ENCODE measurements at places on chromosomes 1 and 21.

- no peak for DNase-seq
Measured at GRCh38 chr1:236284291-236284721, 2.5 kb upstream of the ERO1B start.

- no peak for DNase-seq
Measured at GRCh38 chr1:170692866-170693575, 29.1 kb downstream of the PRRX1 start.

- no peak for DNase-seq
Measured at GRCh38 chr21:41219498-41220207, 51.7 kb downstream of the BACE2 start.

- DNase-seq: no peak
Measured at GRCh38 chr1:237041795-237042525, at the start of gene RYR2. RYR2 (plus strand) TSS chr1:237042184; CDS start chr1:237042522, 338 bp downstream.

DNA sequence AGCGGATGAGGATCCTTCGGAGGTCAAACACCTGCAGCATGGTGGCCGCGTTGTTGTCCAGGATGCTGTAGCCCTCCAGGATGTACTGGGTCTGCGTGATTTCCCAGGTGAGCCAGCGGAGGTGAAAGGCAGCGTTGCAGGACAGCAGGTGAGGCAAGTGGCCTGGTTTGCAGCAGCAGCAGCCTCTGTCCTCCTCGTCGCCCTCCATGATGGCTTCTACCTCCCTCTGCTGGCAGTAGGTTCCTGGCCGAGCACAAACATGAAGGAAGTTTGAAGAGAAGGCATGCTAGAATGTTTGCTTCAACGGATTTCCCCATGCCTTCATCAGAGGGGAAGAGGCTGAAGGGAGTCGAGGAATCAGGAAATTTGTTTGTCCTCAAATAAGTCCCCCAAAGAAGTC, 74.7 kb downstream of the NTPCR start:
- DNase-seq: no peak

- no peak for DNase-seq
Measured at GRCh38 chr1:224266105-224266914, 63.7 kb downstream of the NVL start.

- DNase-seq: no peak
Measured at GRCh38 chr21:40047993-40048730, 180.9 kb downstream of the PCP4 start.

DNA sequence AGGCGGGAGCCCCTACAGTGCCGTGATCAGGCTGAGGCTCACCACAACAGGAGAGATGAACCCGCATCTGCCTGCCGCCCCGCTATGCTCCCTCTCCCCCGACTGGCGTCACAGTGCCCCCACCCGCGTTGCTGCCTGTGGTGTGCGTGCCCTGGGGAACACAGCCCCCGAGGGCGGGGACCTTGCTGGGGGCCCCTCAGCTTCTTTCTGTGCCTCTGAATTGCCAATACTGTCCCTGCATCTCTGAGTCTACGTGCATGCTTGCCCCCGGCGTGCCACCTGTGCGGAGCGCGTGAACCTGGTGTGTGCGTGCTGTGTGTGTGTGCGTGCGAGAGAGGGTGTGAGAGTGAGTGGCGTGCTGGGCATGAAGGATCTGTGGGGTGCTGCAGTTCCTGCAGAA, 10.3 kb downstream of the PARS2 start:
- no peak for DNase-seq

GRCh38 chr21:41147096-41147978, 20.6 kb upstream of the BACE2 start:
- DNase-seq: no peak

- DNase-seq: no peak
Measured at GRCh38 chr1:87778896-87779295, 450.2 kb downstream of the LMO4 start.

GRCh38 chr21:33674226-33674625, 31.9 kb downstream of the ITSN1 start:
- DNase-seq: no peak

- DNase-seq: no peak
Measured at GRCh38 chr1:19160831-19161230, 49.2 kb downstream of the UBR4 start.

- no peak for DNase-seq
Measured at GRCh38 chr1:10740123-10740522, 56.3 kb downstream of the CASZ1 start.

- no peak for DNase-seq
Measured at GRCh38 chr1:155170806-155171205, 2.3 kb downstream of the KRTCAP2 start.

DNA sequence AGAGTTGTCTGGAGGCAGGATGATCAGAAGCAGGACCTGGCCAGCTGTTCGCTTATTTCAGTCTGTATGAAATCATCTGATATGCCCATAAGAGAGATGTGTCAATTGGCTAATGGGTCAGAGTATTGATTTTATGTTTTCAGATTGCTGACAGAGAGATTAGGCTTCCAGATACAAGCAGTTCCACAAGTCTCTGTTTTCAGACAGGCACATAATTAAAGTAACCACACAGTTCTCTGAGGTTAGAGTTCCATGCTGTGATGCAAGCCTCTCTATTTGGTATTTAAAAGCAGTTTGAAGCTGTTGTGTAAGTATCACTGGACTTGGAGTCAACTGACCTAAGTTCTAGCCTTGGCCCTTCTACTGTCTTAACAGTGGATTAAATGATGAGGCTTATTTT, 50.1 kb downstream of the ATF6 start:
- no peak for DNase-seq

All from DMS79 treated with DMSO at 0.1 percent for 48 hours (cell line).